ENCODE measurements at places on chromosomes 13 and 19.
A peak's percentile ranks its signal among the peaks of the same experiment; 100 is the strongest.

GRCh38 chr13:112980434-112980833 lies 11.4 kb downstream of the MCF2L start:
- DNase-seq, result no peak

- no peak for DNase-seq
Observed at GRCh38 chr19:54391589-54392061, 23.6 kb upstream of the TTYH1 start.

GRCh38 chr19:49863254-49863934 lies 4.0 kb downstream of the PNKP start:
- no peak for DNase-seq

GRCh38 chr19:5122121-5122400 lies 153.1 kb downstream of the KDM4B start:
- DNase-seq, result no peak

GRCh38 chr19:35746531-35746930 lies 1.1 kb downstream of the PSENEN start:
- no peak for DNase-seq

DNA sequence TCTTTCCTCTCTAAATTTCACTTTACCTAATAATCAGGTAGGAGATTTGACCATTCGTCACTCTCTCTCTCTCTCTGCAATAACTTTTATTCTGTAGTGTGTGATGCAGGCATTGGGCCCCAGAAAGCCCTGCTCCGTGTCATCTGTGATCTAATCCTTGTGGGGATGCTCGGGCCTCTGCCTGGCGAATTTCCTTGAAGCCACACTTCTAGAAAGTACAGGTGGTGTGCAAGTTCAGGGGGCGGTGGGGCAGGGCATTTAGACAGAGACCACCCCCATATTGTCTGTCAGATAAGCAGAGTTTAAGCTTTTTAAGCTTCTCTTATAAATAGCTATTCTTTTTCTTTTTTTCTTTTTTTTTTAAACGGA lies 53.4 kb upstream of the GPR12 start:
- no peak for DNase-seq

DNA sequence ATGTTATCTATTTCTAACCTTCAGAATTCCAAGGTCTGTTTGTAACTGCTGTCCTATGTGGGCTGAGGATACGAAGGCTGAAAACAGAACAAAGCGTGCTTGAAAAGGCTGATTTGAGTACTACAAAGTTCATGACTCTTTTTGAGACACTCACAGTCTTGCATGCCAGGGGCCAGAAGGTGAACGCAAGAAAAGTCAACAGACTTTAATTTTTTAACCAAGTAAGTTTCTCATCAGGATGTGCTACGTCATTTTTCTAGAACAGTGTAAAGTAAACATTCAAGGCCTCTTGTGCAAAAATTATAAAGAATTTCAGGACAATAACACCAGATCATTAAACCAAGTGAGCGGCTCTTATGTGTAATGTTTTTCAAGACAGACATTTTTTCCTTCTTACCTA lies 163.5 kb downstream of the COG6 start:
- no peak for DNase-seq

DNA sequence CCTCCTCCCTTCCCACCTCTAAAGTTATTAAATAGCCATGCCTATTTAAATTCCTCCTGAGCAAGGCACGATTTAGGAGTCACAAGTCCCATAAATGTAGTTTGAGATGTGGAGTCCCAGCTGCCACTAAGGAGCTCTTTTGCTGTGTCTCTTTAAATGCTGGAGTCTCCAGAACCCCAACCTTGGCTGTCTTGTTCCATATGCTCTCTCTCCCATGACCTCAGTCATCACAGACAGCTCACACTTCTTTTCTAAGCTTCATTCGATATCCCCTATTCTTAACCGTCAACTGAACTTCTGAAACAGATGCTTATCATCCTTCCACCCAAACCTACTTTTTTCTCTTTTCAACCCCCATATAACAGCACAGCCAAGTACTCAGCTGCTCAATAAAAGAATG lies 197.1 kb downstream of the VWA8 start:
- no peak for DNase-seq

- no peak for DNase-seq
Observed at GRCh38 chr13:32056316-32056715, 24.7 kb downstream of the FRY start.

GRCh38 chr19:35167251-35168119 lies 12.9 kb downstream of the FXYD5 start:
- DNase-seq, result peak; percentile 27

- no peak for DNase-seq
Observed at GRCh38 chr13:91053318-91054065, 294.0 kb upstream of the MIR17HG start.

GRCh38 chr19:58054901-58055874 lies 3.9 kb upstream of the ZNF135 start:
- DNase-seq, result peak; percentile 67

DNA sequence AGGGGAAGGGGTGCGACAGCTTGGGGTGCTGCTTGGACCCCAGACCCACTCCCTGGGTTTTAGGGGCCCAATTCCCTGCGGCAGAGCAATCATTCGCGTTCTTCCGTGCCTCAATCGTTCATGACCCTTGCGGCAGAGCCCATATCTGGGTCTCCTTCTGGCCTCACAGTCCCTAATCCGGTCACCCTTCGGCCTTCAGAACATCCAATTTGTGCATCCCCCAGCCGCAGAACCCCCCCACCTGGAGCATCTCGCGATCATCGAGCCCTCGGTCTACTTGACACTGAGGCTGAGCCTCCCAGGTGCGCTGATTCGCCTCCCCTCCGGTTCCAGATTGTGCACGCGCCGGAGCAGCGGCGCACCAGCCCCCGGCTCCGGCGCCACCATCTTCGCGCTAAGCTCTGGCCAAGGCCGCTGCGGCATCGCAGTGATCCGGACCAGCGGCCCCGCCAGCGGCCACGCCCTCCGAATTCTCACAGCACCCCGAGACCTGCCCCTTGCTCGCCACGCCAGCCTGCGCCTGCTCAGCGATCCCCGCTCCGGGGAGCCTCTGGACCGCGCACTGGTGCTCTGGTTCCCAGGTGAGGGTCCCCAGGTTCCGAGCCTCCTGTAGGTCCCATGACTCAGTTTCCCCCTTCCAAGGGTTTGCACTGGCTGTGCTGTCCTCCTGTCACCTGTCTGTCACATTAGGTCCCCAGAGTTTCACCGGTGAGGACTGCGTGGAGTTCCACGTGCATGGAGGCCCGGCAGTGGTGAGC lies 501 bp downstream of the GTPBP3 start:
- DNase-seq, result no peak

DNA sequence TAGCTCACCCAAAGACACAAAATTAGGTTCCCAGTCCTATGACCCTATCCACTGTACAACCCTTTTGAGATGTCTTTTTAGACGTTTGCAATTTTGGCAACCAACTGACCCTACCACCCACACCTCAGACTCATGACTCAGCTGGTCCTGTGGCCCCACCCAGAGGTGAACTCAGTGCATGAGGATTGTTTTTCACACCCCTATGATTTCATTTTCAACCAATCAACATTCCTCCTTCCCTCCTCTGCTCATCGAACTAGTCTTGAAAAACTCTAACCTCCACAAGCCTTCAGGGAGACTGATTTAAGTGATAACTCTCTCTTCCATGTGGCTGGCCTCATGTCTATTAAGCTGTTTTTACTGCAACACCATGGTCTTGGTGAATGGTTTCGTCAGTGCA lies 350.7 kb downstream of the UQCRFS1 start:
- DNase-seq, result no peak

GRCh38 chr19:1457031-1457739 lies 7.3 kb downstream of the APC2 start:
- no peak for DNase-seq
